ENCODE measurements at places on chromosomes 3 and 15.

DNA sequence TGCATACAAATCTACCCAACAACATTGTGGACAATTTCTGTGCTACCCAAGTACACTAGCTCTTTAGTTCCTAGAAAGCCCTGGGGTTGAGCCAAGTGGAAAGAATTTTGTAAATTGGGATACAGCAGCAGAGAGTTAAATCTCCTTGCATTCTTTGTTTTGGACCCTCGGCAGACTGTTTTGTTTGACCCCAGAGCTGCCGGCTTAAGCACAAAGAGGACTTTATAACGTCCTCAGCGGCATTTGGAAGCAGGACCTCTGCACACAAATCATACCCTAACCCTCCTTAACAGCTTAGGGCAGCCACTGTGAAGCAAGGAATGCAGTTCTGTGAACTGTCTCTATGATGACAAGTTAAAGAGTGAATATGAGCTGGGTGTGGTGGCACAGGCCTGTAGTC is 415.3 kb downstream of the CNTN4 start:
- no peak for DNase-seq

GRCh38 chr3:146159037-146159436 is 1.9 kb downstream of the PLOD2 start:
- no peak for DNase-seq

DNA sequence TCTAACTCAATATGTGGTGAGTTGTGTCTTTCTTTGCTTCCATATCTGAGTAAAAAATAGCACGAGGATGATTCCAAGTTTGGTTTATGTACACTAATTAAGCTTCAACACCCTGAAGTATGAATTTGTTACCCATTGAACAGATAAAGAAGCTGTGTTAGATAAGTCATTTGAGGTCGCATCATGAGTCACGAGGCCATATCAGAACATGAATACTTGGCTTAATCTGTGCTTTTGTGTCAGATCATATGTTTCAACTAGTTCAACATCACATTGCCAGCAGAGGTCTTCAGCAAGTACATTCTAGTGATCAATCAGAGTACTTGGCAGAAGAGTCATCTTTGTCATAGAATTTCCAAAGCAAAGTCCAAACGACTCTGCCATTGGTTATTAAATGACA is 26.3 kb upstream of the MITF start:
- DNase-seq, result no peak

GRCh38 chr15:71230303-71230702 is 115.0 kb downstream of the THSD4 start:
- DNase-seq, result no peak

DNA sequence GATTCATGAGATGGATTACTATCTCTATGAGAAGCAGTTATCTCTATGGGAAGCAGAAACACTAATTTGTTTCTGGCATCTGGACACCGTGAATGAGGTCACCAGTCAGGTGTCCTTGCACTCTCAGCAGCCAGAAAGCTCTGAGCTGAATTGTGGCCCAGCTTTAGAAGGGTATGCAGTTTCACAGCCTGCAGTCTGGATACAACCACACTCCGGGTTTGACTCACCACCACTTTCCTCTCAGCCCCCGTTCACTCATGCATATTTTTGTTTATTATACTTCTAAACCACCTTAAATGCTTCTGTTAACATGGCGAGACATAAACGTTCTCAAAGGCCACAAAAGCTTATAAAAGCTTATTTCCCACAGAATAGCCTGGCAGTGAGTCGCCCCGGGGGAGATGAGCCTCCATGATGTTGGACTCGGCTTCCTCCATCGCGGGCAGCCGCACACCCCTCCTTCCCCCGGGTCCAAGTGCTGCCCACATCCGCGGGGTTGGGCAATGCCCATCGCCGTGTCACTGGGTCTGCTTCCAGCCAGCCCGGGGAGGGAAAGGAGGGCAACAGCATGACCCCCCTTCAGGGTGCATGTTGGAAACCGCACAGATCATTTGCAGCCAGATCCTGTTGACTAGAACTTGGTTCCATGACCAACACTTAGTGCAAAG is 16.8 kb upstream of the SLC41A3 start:
- no peak for DNase-seq

- DNase-seq, result no peak
These were observed 18.3 kb upstream of the IGF2BP2 start for GRCh38 chr3:185843126-185843525.

GRCh38 chr3:69932501-69932900 is 67.0 kb upstream of the SAMMSON start:
- DNase-seq, result no peak

- DNase-seq, result no peak
These were observed 40.5 kb downstream of the DPPA2 start for GRCh38 chr3:109275702-109276293.

DNA sequence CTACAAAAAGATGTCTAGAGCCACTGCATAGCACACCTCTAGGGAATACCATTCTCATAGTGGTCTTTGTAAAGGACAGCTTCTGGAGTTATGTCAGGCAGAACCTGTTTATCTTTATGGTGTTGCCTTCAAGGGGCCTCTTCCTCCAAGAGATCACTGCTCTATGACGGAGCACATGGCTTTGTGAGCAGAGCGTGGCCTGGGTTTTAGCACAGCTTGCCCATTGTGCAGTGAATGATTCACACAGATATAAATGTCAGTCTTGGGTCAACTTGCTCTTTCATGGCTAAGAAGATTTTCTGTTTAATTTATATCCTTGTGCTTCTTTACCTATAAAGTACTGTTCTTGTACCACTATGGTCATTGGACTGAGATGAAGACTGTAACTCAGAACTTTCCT is 41.5 kb upstream of the RBMS3 start:
- DNase-seq, result no peak

DNA sequence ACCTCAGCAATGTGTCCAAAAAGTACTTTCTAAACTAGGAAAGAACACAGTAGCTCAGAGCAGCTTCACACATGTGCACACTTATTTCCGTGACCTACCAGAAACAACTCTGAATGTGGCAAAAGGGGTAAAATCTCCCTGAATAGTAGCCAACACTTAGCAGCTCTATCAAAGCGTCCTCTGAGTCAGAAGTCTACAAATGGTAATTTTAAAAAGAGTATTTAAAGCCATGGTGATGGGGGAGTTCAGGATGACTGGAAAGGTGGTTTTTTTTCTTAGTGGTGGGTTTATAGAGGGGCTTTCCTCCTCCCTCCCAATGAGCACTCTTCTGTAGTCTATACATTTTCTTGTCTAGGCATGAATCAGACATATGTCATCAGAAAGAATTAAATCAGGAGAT is 223.8 kb upstream of the PRICKLE2 start:
- DNase-seq, result no peak
